NCI-H460 (cell line): ENCODE measurements at places on chromosomes 11 and 22. TPM values are rescaled to one million over a fixed set of nuclear protein-coding genes. Genes with fewer than 3 reads are reported as not detected.

Gene EEF1G
- total RNA-seq, result 2,030 and 2,160 TPM in 2 replicates

Gene CSNK2A3
- 1.0 and 1.3 TPM in 2 replicates for total RNA-seq

Gene GCAT
- 4.0 and 5.6 TPM in 2 replicates for total RNA-seq

Gene CASP1
- total RNA-seq, result 0.32 and 0.62 TPM in 2 replicates

Gene BMAL1
- 10.6 and 10.8 TPM in 2 replicates for total RNA-seq

Gene SCUBE1
- 3.2 and 5.3 TPM in 2 replicates for total RNA-seq

Gene CRYBB1
- total RNA-seq, result not detected in 2 replicates

DNA sequence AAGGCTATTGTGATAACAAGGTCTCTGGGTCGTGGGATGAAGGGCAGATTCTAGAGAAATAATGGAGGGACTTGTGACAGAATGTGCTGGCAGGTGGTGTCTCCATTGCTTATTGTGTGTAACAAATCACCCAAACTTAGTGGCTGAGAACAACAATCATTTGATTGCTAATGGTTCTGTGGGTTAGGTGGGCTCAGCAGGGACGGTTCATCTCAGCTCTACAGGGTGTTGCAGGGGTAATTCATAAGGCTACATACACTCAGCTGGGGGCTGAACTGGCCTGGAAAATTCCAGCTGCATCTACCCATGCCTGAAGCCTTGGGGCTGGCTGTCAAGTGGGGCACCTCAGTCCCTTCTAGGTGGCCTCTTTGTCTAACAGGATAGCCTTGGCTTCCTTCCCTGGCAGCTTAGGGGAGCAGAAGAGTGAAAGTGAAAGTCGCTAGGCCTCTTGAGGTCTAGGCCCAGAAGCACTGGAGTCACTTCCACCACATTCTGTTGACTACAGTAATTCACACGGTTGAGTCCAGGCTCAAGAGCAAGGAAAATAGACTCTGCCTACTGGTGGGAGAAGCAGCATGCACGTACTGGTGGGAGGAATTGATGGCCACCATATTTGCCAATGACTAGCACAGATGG lies 308.9 kb downstream of the MN1 start:
- no peak for DNase-seq

DNA sequence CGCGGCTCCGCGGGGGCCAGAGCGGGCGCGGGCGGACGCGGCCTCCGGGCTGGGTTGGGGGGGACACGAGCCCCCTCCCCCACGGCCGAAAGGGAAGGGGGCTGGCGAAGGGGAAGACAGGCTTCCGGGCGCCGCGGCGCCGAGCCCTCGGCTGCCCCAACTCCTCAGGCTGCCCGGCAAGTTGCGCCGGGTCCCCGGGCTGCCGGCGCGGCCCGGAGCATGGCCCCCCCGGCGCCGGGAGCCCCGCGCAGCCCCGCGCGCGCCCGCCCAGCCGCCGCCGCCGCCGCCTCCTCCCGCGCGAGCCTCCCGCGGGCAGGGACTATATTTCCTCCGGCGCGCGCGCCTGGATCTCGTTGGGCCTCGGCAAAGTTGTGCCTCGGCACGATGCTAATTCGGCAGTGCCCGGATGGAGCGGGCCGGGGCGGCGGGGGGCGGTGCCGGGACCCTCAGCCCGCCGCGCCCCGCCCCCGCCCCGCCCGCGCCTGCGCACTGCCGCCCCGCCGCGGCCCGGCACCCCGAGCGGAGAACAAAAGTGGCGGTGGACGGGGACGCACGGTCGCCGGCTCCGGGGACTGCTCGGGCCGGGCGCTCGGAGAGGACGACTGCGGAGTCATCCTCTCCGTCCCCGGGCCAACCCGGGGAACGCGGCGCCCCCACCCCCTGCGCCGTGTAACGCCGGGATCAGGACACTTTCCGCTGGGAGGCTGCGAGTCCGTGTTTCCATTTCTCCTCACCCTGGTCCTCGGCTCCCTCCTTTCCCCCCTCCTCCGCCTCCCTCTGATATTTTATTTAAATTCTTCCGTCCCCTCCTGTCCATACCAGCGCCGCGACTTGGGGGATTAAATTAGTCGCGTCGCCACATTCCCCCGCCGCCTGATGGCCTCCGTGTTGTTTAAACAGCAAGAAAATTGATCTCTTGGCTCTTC lies at the start of gene PHF21B:
PHF21B (minus strand) TSS at position 400 of the 926 bp plus-strand sequence. CDS start 456 bp downstream, outside the sequence.
- peak; percentile 8 for DNase-seq

DNA sequence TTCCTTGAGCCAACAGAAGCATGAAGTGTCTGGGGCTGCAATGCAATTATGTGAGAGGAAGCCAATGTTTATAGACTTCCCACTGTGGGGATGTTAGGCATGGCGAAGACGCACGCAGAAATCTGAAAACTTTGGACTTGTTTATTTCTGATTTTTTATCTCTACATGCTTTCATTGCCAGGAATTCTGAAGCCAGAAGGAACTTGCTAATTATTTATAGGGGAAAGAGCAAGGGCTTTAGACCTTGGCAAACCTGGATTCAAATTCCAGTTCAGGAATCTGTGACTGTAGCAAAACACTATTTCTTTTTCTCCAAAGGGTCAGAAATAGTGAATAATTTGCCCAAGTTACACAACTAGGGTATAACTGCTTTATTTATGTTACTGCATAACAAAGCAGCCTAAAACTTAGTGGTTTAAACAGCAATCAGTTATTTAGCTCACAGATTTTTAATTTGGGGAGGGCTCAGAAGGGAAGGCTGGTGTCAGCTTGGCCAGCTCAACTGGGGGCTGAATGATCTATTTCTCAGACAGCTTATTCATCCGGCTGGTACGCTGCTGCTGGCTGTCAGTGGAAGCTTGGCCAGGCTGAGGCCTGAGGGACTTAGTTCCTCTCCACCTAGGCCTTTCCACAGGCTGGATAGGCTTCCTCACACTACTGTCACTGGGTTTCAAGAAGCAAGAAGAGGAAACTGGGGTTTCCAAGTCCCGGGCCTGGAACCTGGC lies 1.9 kb upstream of the OR6Q1 start:
- no peak for DNase-seq

DNA sequence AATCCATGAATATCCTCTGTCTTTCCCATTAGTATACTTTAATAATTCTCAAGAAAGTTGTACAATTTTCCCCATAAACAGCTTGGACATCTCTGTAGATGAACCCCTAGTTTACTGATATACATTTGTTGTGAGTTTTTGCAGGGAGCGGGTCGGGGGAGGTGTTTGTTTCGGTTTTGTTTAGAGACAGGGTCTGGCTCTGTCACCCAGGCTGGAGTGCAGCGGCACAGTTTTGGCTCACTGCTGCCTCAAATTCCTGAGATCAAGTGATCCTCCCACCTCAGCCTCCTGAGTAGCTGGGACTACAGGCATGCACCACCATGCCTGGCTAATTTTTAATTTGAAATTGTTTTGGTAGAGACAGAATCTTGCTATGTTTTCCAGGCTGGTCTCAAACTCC lies 57.6 kb downstream of the IGLL5 start:
- no peak for DNase-seq

DNA sequence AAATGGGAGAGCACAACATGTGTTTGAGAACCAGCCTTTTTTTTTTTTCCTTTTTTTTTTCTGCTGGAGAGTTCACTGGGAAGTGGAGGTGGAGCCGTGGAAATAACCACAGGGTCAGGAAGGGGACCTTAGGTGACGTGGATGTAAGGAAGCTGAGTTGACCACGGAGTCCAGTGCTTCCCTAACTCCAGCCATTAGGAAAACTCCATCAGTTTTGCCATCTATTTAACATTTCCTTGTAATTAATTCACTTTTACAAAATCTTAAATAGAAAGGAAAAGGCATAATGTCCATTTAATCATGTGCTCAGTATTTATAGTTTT lies 2.0 kb upstream of the CDK2AP2 start:
- DNase-seq, result no peak

GRCh38 chr22:24429411-24430365 lies 2.3 kb downstream of the ADORA2A start:
- DNase-seq, result no peak

DNA sequence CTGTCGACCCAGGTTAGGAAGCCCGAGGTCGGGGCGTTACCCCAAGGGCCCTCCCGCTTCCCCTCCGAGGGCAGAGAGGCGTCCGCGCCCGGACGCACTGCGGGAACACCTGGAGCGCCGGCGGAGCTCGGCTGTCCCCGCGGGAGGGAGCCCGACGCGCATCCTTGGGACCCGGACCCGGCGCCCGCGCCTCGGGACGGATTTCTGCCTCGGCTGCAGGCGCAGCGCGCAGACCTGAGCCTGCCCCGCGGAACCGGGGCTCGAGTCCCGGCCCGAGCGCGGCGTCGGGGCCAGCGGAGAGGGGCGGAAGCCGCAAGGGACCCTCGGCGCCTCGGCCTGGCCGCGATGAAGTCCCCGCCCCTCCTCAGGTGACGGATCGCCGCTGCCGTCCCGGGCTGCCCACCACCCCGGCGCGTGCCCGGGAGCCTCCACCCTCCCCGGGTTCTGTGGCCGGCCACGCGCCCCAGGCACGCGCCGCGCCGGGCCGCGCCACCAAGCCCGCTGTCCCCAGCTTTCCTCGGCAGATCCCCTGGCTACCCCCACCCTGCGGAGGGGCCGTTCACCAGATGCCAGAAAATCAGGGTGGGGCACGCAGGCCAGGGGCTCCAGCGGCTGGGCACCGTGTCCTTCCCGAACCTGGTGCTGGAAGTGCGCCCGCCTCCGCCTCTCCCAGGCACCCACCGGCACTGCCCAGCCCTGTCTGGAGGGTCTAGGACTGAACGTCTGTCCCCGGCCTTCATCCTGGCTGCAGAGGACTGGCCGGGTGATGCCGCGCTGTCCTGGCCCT lies 410 bp downstream of the GLB1L3 start:
- DNase-seq, result no peak

DNA sequence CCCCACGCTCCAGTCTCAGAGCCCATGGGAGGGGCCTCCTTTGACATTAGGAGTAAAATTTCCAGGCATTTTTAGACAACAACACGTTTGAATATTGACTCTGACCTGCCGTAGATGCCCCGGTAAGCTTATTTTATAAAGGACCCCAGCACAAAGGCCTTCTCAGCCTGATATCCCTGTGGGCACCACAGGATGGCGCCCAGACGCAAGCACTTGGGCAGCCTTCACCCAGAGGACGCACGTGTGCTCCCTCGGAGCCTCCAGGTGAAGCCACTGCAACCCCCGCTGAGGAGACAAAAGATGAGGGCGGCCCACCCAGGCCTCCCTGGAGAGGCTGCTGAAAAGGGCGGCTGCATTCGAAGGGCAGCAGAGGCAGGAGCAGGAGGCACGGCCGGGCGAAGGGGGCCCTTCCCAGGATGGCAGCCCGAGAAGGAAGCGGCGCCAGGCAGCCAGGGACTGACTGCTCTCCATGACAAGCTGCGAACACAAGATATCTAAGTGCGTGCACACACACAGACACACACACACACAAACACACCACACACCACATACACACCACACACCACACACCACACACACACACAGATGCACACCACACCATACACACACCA lies 15.2 kb upstream of the TH start:
- DNase-seq, result peak; percentile 33

DNA sequence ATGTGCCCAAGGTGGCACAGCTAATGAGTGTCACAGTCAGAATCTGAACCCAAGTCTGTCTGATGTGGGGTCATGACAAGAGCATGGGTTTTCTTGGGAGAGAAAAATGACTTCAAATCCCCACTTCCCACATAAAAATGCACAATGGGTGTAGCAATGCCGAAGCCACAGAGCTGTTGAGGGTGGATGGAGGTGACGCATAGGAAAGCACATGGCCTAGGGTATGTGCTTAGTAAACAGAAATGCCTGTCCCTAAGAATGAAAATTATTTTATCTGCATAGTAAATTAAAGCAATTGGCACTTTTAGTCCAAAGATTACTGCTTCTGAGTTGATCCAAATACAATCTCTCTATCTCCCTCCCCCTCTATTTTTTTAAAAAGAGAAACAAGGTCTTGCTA lies 10.9 kb downstream of the MICAL3 start:
- no peak for DNase-seq

- no peak for DNase-seq
These were observed 259.7 kb upstream of the PLET1 start for GRCh38 chr11:112520354-112520753.
